ENCODE measurements at places on chromosomes 7 and 10.

GRCh38 chr7:71229699-71230098 is 97.8 kb downstream of the GALNT17 start:
- no peak for DNase-seq

- no peak for DNase-seq
Observed at GRCh38 chr7:23226844-23227450, 19.6 kb upstream of the GPNMB start.

DNA sequence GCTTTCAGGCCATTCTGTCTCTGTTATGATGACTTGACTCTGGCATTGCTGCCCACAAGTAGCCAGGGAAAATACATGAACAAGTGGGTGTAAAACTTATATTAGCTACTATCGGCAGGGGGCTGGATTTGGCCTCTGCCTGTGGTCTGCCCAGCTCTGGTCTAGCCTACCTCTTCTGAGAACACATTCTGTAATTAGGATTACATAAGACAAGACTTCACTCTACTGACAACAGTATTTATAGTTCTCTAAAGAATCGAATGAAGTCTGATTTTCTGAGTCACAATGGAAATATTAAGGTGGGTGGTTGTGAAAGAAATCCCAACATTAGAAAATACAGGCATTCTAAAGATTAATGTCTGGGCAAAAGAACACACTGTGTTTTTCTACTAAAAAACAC is 55.5 kb downstream of the DLD start:
- no peak for DNase-seq

- no peak for DNase-seq
Observed at GRCh38 chr7:26437003-26437532, 145.4 kb downstream of the SNX10 start.

DNA sequence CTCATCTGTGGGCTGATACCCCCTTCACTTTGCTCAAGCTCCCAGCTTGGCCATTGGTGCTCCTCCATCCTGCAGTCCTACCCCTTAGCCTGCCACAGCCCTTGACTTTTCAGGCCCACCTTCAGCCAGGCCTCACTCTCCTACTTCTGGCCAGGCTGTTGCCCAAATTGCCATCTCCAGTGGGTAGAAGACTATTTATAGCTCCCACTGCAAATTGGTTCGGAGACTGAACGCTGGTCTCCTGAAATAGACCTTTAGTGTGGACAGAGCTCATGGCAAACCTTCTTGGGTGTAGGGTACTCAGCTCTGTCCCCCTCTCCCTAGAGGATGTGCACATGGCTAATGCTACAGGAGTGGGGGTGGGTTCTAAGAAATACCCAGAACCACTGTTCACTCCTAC is 697.8 kb downstream of the LRMDA start:
- no peak for DNase-seq

GRCh38 chr7:104207348-104207730 is 474 bp downstream of the ORC5 start:
- DNase-seq = no peak

DNA sequence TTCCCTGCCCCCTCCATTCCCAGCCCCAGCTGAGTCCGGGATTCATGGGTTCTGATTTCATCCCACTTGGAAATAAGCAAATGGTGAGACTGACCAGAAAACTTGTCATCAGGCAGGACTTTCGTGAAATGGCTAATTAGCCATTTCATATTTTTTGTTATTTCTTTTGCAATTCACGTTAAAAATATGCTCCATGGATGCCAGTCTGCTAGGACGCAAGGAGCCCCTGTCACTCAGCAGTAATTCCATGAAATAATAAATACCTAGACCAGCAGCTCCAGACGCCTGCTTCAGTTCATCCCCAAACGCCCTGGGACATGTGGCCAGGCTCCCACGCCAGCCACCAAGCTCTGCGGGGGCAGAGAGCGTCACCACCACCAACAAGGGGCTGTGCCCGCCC is 111.0 kb downstream of the TRIL start:
- no peak for DNase-seq

- no peak for DNase-seq
Observed at GRCh38 chr10:68989317-68989990, 851 bp downstream of the KIFBP start.

- DNase-seq = no peak
Observed at GRCh38 chr10:92756201-92757065, 66.7 kb downstream of the HHEX start.

DNA sequence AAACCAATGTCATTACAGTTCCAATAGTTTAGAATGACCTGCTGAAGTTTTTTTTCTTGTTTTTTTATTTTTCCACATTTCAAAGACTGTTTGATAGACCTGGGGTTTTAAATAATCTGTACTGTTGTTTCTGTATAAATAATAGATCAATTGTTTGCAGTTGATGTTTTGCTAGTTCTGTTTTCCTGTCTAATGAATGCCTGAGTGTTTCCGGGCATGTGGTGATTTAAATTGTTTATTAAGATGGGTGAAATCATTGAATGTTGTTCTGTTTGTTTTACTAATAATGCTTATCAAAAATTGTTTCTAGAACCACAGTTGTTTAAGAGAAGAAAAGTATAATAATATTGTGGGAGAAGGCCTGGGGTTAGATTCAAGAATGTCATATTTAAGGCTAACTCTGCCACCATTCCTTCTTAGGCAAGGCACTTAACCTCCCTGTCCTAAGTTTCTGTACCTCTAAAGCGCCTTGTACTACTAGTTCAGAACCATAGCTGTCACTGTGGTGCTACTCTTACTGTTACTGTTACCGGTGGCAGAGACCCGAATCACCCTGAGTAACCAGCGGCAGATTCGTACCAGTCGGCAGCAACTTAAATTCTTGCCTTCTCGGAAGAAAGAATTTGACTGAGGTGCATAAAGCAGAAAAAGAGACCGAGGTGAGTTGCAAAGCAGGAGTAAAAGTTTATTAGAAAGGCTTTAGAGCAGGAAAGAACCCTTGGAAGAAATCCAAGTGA is 1014.1 kb downstream of the REEP3 start:
- DNase-seq = no peak

All from head of caudate nucleus (tissue), 42 donors.